ENCODE measurements at places on chromosomes 13 and 19.

DNA sequence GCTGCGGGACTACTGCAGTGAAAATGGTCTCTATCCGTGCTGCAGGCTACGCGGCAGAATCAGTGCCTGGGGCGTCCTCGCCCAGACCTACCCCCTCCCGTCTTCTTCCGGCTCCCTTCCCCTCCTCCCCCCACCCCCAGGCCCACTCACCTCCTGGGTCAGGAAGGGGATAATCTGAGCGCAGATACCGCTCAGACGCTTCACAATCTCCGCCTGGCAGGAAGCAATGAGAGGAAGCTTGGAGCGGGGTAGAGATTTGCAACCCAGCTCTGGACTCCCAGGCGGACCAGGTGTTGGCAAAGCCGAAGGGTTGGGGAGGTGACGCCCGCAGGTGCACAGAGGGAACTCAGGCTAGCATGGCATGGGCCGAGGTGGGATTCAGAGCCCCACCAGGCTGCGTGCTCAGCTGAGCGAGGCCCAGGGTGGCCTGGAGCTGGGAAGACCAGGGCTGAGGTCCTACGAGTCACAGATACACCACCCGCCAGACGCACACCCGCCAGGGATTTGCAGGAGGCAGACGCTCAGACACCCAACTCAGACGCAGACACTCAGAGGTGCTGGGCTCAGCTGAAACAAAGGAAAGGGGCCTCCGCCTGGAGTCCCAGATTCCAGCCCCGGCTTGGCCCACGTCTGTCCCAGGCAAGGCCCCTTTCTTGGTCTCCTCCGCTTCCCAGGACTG is 4.1 kb downstream of the TLE2 start:
- no peak for DNase-seq

DNA sequence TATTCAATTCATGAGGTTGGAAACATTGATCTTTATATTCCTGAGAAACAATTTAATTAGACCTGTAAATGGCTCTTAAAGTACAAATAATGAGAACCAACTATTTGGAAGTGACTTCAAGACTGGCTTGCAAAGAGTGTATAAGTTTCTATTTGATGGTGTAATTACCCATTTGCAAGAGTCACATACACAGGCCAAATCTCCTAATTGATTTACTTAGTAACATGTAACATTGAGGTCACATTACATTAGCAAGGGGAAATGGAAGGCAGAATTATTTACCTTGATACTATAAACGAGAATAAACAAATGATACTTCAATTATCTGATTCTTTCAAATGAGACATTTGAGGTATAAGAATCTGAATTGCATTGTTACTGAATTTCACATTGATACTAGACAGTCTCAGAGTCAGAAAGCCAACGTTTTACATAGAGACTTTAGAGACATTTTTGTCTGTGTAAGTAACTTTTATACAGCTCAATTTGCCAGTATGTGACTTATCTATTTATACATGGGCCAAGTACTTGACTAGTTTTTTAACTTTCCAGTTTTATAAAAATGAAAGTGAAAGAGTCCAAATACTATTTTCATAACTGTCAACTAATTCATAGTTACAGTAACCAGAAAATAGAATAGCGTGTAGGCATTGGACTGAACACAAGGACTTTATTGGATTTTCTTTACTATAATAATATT is 95.6 kb upstream of the RFC3 start:
- no peak for DNase-seq

- DNase-seq = no peak
Measured at GRCh38 chr13:42039457-42039945, 8.9 kb upstream of the DGKH start.

DNA sequence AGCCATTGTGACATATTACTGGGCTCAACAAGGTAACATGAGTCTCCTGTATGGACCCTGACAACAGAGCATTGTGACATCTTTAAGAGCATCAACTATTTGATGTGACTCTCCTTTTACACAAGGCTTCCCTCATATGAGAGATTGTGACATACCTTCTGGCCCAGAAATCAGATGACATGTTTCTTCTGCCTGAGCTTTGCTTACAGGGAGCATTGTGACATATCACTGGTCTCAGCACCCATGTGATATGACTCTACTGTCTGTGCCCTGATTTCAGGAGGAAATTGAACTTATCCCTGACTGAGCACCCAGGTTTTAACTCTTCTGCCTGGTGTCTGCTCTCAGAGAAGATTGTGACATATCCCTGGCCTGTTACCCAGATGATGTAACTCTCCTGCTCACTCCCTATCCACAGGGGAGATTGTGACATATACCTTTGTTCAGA is 15.9 kb upstream of the ZNF681 start:
- DNase-seq = no peak

DNA sequence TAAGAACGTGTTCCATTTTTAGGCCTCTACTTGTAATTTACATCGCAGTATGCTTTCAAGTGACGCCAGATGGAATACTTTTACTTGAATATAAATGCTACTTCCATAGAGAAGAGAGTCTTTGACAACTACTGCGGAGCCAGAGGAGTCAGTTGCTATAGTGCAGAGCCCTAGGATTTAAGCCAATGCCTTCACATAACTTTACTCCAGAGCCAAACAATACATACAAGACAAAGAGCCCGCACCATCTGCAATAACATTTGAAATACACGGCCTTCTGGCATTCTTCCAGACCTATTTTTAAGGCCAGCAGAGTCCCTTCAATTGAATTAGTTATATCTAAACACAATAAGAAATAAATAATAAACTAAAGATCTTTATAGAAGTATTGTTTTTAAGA is 59.4 kb downstream of the XPO4 start:
- DNase-seq = no peak

- DNase-seq = no peak
Measured at GRCh38 chr13:34675626-34676025, 266.4 kb upstream of the NBEA start.

- no peak for DNase-seq
Measured at GRCh38 chr13:91684746-91685145, 286.3 kb downstream of the GPC5 start.

GRCh38 chr19:2771786-2772674 is 11.0 kb downstream of the SGTA start:
- no peak for DNase-seq

GRCh38 chr13:91346062-91346461 is 1.4 kb upstream of the MIR17HG start:
- DNase-seq = no peak

DNA sequence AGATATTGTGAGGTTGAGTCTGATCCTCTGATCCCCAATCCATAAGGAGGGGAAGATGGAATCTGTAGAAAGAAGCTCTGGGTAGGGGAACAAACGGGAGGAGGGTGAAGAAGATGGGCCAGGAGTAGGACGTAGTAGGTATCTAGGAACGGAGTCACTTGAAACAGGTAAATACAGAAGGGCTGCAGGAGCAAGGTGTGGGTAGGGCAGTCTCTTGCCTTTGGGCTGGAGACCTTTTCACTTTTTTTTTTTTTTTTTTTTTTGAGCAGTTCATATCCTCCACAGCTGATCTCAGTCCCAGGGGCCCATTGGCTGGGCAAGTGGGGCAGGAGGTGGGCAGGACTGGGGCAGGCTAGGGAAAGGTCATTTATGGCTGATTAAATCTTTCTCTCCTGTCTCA is 1.5 kb downstream of the BCKDHA start:
- DNase-seq = no peak

GRCh38 chr13:100140441-100140840 is 51.5 kb downstream of the PCCA start:
- DNase-seq = no peak

GRCh38 chr13:35766663-35767062 is 290.2 kb upstream of the MAB21L1 start:
- no peak for DNase-seq

- no peak for DNase-seq
Measured at GRCh38 chr19:13119627-13120026, 1.6 kb downstream of the NACC1 start.

DNA sequence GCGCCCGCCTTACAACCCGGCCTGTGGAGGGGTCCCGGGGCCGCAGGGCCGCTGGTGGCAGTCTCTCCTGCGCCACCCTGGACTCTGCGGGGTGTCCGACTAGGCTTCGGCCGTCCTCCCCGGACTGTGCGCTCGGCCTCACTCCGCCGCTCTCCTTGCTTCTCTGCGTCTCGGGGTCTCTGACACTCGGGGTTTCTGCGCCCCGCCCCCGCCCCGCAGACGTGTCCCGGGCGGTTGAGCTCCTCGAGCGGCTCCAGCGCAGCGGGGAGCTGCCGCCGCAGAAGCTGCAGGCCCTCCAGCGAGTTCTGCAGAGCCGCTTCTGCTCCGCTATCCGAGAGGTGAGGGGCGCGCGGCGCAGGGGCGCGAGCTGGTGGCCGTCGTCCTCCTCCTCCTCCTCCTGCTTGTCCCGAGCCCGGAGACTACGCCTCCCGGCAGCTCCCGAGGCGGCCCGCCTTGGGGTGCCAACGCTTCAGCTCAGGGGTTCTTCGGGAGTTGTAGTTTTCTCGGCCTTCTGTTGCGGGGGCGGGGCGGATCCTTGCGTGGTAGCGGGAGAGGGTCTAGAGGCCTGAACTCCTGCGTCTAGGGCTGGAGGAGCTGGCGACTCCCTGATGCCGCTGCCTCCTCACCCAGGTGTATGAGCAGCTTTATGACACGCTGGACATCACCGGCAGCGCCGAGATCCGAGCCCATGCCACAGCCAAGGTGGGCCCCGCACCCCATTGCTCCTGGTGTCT is 627 bp downstream of the LIN7B start:
- no peak for DNase-seq

DNA sequence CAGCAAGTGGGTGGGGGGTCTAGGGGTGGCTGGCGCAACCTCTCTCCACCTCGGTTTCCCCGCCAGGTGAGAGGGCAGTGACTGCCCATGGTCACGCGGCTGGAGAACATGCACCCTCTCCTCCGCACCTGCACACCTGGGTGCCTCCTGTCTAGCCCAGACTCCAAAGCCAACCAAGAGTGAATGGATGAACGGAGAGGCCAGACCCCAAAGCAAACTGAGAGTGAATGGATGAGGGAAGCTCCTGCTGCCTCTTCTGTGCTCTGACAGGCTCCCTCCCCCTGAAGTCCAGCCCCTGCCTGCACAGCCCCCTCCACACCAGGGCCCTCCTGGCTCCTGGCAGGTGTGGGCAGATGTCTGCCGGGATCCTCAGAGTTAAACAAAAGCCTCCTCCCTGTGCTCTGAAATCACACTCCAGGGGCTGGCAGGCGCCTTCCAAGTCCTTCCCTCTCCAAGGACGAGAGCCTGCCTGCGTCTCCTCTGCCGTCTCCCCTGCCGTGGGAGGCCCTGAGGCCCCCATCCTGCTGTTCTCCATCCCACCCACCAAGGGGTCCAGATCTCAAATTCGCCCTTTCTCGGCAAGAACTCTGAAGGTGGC is 2.2 kb downstream of the SBNO2 start:
- DNase-seq = no peak

- no peak for DNase-seq
Measured at GRCh38 chr13:90362707-90363106, 984.8 kb upstream of the MIR17HG start.

- no peak for DNase-seq
Measured at GRCh38 chr19:46818812-46819211, 30.4 kb upstream of the SLC1A5 start.

DNA sequence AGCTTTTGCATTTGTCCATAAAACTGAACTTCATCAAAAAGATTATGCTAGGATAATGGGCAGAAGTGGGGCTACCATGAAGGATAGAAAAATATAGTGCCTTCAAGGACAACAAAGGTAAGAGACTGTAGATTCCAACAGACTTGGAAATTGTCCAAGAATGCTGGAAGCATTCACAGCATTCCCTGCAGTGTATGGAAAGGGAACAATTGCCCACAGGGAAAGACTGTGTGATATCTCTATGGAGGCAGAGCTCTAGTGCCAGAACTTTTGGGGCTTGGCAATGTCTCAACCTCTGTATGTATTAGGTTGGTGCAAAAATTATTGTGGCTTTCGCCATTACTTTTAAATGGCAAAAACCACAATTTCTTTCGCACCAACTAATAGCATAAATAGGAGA is 1598.8 kb upstream of the MIR17HG start:
- DNase-seq = no peak

- DNase-seq = no peak
Measured at GRCh38 chr13:26531742-26532141, 25.7 kb upstream of the WASF3 start.

DNA sequence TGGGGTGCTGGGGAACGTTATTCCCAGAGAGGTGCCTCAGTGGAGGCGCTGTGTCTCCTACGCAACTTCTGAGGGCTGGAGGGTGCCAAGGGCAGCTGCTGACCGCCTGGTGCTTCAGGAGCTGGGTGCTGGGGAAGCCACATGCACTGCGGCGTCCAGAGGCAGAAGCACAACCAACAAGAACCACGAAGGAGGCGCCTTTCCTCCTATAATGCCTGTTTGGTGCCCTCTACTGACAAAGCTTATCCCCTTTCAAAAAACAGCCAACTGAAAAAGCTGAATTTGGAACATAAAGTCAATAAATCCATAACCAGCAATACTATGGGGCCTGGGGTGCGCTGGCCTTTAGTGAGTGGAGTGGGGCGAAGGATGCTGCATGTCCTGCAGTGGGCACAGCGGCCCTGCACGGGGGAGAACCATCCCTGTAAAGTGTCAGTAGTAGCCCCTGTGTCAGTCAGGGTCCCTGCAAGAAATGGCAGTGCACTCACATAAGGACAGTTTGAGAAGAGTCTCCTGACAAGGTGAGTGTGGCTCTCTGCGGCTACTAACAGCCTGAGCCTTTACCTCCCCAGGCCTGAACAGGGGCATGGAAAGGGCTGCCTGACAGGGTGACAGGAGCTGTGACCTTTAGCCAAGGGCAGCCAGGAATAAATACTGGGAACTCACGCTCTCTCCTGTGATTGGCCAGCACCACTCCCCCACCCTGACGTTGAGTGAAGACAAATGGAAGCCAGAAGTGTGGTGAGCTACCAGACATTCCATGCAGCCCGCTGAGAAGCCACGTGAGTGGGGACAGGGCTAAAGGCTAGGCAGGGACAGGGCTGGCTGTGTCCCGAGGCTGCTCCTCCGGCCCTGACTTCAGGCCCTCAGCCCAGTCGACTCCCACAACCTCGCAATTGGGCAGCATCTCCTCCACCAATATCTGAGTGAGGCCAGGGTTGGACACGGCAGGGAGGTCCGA is 4.5 kb upstream of the B3GNT8 start:
- no peak for DNase-seq

DNA sequence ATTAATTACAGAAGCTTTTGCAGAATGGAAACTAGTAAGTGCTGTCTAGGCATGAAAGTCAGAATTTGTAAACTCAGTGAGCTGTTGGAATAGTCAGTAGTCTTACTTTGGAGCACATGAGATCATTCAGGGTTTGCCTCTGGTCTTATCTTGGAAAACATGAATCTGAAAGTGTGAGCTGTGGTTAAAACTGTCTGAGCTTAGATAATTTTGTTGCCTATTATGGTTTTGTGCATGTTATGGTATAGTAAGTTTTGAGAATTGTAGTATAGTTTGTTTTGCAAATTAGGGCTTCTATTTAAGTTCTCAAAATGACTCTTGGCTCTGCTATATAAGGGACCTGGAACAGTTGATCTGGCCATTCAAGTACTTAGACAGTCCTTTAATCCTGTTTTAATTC is 53.7 kb upstream of the TRPC4 start:
- no peak for DNase-seq

DNA sequence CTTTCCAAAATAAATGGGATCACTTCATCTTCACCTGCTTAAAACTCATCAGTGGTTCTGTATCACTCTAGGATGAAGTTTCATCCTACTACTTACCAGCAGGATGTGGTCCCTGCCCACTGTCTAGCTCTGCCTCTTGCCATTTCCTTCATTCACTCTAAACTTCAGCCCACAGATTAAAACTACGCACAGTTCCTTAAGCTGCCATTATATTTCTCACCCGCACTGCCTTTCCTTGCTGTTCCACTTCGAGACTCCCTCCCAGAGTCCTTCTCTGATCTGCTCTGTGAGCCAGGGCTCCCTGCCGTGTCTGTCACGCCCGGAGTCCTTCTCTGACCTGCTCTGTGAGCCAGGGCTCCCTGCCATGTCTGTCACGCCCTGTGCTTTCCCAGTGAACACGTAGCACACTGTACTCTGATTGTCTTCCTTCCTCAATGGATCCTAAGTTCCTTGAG is 52.0 kb upstream of the NPAS1 start:
- no peak for DNase-seq
